ENCODE measurements at places on chromosomes 1 and 21. TPM values are rescaled to one million over a fixed set of nuclear protein-coding genes. Genes with fewer than 3 reads are reported as not detected.

GRCh38 chr1:79188337-79188736 is 181.8 kb upstream of the ADGRL4 start:
- no peak overlapping the region for H3K27ac ChIP-seq
- DNase-seq, result no peak
- H3K36me3 ChIP-seq, result no peaks in the 10 kb centered on the region
- no peaks in the 10 kb centered on the region for H3K27me3 ChIP-seq
- no peak overlapping the region for H3K4me3 ChIP-seq

Gene GGPS1
- total RNA-seq, result 33.1 TPM

Gene MAPKAPK2
- 92.3 TPM for total RNA-seq

- no peak overlapping the region for H3K27ac ChIP-seq
- H3K4me3 ChIP-seq, result no peak overlapping the region
- H3K27me3 ChIP-seq, result no peaks in the 10 kb centered on the region
- peaks cover 52% of the 10 kb centered on the region for H3K36me3 ChIP-seq
- peak; percentile 52 for DNase-seq
- H3K4me1 ChIP-seq, result no peaks in the 10 kb centered on the region
Measured at GRCh38 chr21:46118316-46119143, 20.6 kb downstream of the COL6A2 start.

Gene KCNJ9
- not detected for total RNA-seq

DNA sequence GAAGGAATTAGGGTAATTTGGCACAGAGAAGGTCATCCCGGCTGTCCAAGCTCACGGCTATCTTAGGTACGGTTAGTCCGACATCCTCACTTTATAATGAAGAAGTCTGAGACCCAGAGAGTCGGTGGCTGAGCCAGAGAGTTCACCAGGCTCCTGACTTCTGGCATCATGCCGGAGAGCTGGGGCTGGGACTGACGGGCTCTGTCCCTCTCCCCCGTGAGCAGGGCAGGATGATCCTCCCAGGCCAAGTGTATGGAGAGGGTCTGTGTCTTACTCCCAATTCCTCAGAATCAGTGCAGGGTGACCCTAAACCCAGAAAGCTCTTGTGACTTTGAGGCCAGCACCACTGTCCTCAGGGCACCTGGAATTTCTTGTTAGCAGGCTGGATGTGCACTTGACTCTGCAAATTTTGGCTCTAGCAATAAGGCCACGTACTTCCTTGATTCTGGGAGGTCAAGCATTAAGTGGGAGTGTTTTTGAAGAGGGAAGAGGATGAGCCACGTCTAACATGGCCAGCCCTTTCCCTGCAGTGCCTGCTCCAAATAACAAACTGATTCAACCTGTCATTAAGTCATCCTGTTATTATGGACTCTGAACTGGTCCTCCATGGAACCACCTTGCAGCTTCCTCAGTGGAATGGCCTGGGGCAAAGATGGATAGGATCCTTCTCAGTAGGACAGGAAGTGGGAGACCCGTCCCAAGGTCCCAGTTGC is 20.8 kb upstream of the BTG2 start:
- no peaks in the 10 kb centered on the region for H3K36me3 ChIP-seq
- peak; percentile 45 for DNase-seq
- peaks cover 34% of the 10 kb centered on the region for H3K4me1 ChIP-seq
- no peaks in the 10 kb centered on the region for H3K27me3 ChIP-seq
- no peak overlapping the region for H3K27ac ChIP-seq
- no peak overlapping the region for H3K4me3 ChIP-seq

GRCh38 chr1:156204686-156205085 is 8.1 kb upstream of the PMF1 start:
- no peaks in the 10 kb centered on the region for H3K27me3 ChIP-seq
- H3K4me3 ChIP-seq, result no peak overlapping the region
- DNase-seq, result no peak
- H3K27ac ChIP-seq, result no peak overlapping the region
- H3K4me1 ChIP-seq, result peaks cover 18% of the 10 kb centered on the region
- peaks cover 80% of the 10 kb centered on the region for H3K36me3 ChIP-seq

DNA sequence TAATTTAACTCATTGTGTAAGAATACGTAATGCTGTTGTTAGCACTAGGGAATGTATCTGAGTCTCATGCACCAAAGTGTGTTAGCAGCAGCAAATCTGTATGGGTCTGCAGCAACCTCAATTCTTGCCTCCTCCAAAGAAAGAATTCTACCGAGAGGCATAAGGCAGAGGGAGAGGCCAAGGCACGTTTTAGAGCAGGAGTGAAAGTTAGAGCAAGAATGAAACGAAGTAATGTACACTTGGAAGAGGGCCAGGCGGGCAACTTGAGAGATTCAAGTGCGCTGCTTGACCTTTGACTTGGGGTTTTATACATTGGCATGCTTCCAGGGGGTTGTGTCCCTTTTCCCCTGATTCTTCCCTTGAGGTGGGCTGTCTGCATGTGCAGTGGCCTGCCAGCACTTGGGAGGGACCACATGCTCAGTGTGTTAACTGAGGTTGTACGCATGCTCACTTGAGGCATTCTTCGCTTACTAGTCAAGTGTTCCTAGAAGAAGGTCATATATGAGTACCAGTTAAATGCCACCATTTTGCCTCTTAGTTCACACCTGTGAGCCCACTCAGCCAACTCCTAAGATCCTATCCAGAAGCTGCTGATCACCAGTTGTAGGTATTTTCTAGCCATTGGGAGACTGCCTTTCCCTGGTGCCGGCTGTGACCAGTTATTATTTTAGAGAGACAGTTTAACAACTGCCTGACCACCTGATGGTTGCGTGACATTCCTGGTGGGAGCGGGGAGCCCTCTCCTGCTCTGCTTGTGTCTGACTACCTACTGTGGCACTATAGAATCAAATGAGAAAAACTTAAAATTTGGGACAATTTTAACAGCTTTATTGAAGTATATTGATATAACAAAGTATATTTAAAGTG is 2.7 kb upstream of the CNN3 start:
- H3K36me3 ChIP-seq, result no peaks in the 10 kb centered on the region
- H3K27me3 ChIP-seq, result no peaks in the 10 kb centered on the region
- H3K27ac ChIP-seq, result no peak overlapping the region
- peaks cover 23% of the 10 kb centered on the region for H3K4me1 ChIP-seq
- DNase-seq, result no peak

DNA sequence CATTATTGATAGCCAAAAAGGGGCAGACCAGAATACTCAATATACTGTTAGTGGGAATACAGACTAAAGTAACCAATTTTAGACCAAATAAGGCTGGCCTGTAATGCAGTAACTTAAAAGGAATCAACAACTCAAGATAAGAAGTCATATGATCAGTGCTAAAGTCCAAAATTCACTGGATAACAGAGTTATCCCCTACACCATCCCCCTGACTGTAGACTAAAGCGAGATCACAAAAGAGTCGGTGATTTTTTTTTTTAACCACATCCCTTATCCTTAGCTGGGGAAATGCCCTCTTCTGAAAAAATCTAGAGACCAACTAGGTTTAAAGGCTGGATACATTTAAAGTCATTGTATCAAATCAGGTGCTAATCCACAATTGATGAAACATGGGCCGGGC is 7.7 kb downstream of the UBR4 start:
- H3K4me1 ChIP-seq, result peaks cover 40% of the 10 kb centered on the region
- no peaks in the 10 kb centered on the region for H3K27me3 ChIP-seq
- H3K4me3 ChIP-seq, result no peak overlapping the region
- no peak for DNase-seq
- peaks cover 43% of the 10 kb centered on the region for H3K36me3 ChIP-seq

Gene OR2M3
- total RNA-seq, result not detected

Measured in upper lobe of right lung (tissue), 1 donor.